NCI-H1105 (cell line): ENCODE measurements at places on chromosomes 6 and 20.

- DNase-seq = peak; percentile 61
Observed at GRCh38 chr6:27293436-27294098, 18.5 kb downstream of the POM121L2 start.

DNA sequence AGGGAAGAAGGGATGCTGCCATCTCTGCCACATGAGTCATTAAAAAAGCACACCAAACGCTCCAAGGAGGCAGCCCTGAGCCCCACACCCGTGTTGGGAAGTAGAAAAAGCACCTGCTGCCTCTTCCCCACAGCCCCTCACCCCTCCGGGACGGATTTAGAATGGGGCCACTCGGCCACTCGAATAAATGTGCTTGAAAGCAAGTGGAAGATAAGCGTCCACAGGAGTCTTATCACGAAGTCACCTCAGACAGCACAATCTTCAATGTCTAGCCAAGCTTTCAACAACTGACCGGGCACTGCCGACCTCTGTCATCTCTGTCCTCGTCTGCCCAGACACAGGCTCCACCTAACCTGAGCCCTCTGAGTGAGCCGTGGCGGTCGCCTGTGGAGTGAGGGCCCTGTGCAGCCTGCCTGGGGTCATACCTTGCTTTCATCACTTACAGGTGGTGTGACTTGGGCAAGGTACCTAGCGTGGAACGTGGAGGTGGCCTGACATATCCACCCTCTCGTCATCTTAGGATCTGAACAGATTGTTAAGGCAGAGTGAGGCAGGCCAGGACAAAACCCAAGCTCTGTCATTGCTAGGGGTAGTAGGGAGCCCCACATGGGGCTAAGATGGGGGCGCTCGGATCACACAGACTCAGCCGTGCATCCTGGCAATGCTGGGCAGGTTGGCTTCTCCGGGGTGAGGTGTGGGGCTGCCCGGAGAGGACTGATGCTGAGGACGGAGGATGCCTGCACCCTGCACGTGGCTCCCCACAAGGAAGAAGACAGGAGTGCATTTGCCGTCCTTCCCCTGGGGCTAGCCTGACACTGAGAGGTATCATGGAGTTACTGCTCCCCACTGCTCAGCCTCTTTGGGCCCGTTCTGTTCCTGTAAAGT is 34.8 kb downstream of the PSMG4 start:
- no peak for DNase-seq

GRCh38 chr6:71031912-71032311 is 75.1 kb upstream of the B3GAT2 start:
- DNase-seq = no peak

DNA sequence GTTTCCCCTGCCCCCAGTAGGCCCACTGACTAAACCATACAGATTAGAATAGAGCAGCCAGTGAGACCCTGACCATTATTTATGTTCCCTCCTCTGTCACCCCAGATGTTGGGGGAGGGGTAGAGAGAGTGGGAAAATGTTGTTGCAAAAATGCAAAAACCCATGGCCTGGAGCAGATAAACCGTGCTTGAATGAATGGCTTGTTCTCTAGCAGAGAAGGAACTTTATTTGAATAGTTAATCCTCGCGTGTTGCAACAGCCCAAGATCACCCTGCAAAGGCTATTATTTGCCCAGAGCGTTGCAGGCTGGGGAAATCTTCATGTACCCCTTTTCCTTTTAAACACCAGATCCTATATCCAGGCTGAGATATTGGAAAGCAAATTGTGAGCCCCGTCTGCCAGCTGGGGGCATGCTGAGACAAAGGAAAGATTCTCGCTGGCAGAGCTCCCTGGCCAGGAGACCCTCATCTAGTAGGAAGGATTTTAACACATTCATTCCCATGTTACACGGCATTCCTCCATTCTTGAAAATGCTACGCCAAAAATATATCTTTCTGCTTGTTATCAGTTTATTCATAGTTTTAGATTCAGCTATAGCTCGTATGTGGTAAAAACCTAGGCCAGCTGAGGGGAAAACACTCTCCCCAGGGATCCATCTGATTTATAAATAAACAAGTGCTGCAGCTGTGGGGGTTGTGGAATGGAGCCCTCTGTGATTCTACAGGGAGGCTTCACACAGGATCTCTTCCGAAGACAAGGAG is 53.0 kb downstream of the LINC00237 start:
- DNase-seq = no peak

DNA sequence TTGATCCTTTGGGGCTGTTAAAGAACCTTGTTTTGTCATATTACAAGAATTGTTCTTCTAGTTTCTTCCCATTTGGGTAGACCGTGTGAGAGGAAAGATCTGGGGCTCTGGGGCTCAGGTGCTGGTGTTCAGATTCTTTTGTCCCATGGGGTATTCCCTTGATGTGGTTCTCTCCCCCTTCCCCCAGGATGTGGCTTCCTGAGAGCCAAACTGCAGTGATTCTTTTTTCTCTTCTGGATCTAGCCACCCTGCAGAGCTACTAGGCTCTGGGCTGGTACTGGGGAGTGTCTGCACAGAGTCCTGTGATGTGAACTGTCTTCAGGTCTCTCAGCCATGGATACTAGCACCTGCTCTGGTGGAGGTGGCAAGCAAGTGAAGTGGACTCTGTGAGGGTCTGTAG is 480.5 kb upstream of the MAN1A1 start:
- DNase-seq = no peak

- DNase-seq = peak; percentile 37
Observed at GRCh38 chr6:140203661-140204147, 829.3 kb upstream of the CITED2 start.

DNA sequence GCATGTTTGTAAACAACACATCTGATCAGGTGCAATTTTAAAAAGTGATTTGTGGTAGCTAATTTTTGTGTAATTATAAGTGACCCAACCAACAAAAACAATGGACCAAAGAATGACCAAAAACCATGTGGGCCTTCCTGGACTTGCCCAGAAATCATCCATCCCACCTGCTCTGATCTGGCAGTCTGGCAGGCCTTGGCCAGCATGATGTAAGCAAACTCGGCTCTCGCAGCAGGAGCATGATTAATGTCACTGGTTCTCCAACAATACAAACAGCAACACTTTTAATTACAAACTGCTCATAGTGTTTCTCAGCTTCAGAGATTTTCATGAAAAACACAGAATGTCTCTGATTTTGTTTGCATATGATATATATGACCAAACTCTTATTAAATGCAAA is 16.1 kb downstream of the TP53INP2 start:
- DNase-seq = no peak

DNA sequence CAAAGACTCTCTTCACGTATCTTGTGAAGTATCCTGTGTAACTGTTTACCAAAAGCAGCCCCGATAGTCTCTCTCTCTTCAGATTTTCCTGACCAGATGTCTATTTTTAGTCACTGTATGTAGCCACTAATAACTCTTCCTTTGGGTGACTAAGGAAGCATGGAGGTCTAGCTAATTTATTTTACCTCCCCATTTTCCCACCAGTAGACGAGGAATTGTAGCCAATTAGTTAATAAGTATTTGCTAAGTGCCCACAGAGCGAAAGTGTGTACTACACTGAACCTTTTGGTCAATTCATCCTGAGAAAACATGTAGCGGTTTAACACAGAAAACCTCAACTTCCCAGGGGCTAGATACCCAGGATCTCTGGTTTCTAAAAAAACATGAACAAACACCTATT is 180.6 kb downstream of the TBX18 start:
- no peak for DNase-seq

DNA sequence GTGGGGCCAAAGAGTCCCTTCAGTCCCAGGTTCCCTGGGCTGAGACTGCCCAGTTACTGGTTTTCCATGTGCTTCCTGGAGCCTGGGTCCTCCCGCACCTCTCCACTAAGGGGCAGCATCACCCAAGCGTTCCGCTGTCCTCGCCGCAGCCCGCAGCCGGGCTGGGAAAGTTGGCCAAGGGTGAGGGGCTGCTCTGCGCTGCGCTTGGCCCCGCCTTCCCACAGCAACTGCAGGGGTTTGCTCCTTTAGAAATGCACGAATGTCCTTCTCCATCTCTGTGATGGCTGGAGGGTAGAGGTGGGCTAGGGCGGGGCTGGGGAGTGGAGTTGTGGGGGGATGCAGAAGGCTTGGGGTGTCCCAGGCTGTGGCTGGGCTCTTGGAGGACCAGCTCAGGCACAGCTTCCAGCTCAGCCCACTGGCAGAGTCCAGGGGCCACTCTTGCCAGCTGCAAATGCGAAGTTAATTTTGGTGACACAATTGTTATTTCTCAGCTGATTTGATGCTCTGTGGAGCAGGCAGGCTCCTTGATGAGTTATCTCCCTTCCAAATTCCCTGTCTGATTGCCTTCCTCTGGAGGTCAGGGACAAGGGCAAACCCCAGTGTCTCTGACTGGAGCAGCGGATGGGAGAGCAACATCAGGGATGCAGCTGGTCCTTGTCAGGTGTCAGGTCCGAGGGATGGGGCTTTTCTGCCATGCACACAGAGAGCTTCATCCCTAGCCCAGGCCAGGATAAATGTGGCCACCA is 63.2 kb downstream of the NOL4L start:
- peak; percentile 73 for DNase-seq

DNA sequence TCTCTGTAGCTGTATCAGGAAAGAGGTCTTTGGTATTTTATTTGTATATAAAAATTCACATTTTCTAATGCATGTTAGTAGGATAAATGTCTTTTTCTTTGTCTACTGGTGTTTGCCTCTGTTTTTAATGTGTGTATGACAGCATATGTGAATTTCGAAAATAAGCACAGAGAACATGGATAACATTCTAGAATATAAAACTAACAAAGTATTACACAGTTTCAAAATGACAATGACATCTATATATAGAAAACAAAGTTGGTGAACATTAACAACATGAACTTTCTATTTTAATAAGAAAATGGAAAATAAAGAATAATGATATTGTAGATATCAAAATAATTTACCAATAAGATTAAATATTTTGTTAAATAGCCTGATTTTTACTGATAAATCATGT is 608.0 kb downstream of the COL12A1 start:
- no peak for DNase-seq

GRCh38 chr6:68709091-68709490 is 74.0 kb downstream of the ADGRB3 start:
- DNase-seq = no peak

DNA sequence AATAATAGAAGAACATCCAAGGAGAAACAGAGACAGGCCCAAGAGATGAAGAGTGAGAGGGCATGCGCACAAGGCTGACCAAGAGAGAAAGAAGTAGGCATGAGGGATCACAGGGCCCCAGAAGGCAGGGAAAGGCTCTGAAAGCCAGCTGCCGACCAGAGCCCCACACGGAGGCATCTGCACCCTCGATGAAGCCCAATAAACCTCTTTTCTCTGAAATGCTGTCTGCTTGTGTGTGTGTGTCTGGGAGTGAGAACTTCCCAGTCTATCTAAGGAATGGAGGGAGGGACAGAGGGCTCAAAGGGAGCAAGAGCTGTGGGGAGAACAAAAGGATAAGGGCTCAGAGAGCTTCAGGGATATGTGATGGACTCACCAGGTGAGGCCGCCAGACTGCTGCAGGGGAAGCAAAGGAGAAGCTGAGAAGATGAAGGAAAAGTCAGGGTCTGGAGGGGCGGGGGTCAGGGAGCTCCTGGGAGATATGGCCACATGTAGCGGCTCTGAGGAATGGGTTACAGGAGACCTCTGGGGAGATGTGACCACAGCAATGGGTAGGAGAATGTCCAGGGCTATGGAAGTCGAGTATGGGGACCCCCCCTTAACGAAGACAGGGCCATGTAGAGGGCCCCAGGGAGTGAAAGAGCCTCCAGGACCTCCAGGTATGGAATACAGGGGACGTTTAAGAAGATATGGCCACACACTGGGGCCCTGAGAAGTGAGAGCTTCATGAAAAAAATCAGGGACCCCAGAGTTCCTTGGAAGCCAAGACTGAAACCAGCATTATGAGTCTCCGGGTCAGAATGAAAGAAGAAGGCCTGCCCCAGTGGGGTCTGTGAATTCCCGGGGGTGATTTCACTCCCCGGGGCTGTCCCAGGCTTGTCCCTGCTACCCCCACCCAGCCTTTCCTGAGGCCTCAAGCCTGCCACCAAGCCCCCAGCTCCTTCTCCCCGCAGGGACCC is 981 bp upstream of the TNF start:
- DNase-seq = no peak

DNA sequence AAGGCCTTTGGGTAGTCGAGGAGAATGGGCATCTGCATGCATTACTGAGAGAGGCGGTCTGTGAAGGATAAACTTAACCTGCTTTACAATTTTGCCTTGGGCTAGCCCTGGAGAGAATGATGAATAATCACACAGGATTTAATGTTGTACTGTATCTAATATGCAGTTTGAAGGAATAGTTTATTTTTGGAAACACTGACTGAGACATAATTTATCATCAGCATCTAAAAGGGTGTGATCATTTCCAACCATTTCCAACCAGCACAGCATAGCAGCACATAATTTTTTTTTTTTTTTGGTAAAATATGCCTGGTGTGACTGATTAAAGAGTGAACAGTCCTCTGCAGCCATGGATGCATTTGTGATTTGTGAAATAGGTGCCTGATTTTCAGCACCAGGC is 519.5 kb downstream of the PHF3 start:
- no peak for DNase-seq

- no peak for DNase-seq
Observed at GRCh38 chr20:13021205-13021970, 12.6 kb downstream of the SPTLC3 start.

- no peak for DNase-seq
Observed at GRCh38 chr6:1215884-1216487, 95.9 kb upstream of the FOXQ1 start.

DNA sequence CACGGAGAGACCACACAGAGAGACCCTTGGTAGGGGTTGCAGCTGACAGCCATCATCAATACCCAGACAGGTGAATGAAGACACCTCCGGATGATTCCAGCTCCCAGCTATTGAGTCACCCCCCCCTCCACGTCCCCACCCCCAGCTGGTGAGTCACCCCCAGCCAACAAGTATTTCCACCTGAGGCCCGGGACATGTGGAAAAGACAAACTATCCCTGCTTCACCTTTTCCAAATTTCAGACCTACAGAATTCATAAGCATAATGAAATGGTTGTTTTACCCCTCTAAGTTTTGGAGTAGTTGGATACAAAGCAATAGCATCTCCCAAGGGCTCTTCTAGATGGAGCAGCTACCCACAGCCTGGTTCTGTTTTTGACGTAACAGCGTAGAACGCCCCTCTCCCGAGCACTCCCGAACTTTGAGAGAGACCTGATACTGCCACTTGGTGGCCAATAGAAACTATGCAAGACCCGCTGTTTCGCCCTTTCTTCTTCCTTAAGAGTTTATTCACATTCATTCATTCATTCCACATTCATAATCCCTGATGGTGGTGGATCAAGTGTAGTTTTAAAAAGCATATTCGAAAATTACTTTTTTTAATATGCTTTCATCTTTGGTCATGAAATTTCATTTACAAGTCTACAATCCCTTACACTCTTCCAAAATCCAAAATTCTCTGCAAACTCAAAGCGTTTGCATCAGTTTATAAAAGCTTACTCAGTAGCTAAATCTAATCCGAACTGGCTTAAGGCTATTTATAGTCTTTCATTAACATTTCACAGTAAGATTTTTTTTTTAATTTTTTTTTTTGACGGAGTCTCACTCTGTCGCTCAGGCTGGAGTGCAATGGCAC is 15.1 kb upstream of the PPP1R16B start:
- DNase-seq = peak; percentile 39
